ENCODE measurements at places on chromosomes 12 and 14.

DNA sequence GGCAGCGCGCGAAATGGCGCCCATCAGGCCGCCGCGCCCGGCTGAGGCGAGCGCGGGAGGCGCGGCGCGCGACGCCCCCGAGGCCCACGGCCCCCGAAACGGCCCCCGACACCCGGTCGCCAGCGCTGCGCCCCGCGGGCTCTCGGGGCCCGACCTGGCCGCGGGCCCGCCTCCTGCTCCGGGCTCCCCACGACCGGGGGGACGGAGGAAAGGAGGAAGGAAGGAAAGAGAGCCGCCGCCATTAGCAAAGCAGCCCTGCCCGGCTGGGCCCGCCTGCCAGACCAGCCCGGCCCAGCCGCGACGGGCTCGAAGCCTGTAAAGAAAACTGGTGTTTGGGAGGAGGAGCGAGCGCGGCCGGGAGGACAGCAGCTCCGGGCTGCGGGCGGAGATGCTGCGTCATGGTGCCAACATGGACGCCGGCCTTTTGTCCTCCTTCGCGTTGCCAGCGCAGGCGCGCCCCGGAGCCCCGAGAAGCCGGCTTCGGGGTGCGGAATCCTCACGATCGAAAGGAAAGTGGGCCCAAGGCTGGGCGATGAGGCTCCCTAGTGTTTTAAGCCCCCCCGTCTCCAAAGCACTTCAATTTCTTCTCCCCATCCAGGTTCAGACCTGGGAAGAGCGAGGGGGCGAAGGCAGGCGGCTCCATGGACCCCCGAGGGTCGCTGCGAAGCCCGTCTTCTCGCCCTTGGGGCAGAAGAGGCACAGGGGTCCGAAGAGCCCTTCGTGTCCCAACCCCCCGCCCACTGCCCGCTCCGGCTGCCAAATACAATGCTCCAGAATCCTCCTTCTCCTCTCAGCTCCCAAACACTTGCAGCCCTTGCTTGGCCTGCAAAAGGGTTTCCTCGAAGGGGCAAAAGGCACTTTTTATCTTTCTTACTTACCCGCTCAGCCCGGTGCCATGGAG is 2.9 kb upstream of the SETD1B start:
- peak; percentile 60 for DNase-seq

- DNase-seq: no peak
Measured at GRCh38 chr12:25518512-25518911, 34.6 kb downstream of the LMNTD1 start.

- no peak for DNase-seq
Measured at GRCh38 chr12:70885956-70886355, 34.6 kb downstream of the PTPRR start.

GRCh38 chr14:39276005-39276404 is 42.3 kb downstream of the MIA2 start:
- DNase-seq: no peak

- no peak for DNase-seq
Measured at GRCh38 chr12:94195483-94195882, 47.1 kb downstream of the PLXNC1 start.

DNA sequence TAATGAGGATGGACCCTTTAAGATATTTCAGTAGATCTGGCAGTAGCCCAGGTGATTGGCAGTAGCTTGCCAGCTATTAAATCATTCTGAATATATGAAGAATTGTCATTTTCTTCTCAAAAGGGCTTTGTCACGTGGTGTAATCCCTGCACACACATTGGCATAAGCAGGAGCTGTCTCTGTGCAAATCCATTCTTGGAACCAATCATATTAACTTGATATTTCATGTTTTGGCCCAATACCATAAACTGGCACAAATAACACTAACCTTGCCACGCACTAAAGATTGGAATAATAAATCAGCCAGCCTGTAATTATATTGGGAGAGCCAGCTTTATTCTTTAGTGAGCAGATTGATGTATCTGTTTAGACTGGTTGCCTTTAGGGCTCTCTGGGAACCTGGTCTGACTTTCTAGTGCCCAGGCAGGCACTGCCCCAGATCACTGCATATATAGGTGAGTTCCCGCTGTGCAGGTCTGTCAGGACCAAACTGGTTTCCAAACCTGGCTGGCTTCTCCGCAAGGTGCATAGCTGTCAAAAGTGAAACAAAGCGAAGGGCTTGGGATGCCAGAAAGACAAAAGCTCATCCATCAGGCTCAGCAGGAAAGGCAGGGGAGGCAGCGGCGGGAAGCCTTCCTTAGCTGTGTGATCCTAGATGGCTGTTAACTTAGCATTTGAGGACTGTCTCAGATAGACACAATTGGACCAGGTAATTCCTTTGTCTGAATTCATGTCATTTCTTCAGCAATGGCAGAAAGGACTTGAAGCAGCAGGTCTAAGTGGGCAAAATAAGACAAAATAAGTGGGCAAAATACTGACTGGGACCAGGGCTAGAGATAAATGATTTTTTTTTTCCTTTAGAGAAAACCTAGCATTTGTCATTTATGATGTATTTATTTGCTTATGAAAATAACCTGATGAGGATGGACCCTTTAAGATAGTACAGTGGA is 128.8 kb upstream of the DYRK2 start:
- DNase-seq: no peak

- no peak for DNase-seq
Measured at GRCh38 chr14:74863274-74863673, 12.7 kb downstream of the PROX2 start.

GRCh38 chr14:67952786-67953185 is 133.2 kb downstream of the RAD51B start:
- DNase-seq: no peak

DNA sequence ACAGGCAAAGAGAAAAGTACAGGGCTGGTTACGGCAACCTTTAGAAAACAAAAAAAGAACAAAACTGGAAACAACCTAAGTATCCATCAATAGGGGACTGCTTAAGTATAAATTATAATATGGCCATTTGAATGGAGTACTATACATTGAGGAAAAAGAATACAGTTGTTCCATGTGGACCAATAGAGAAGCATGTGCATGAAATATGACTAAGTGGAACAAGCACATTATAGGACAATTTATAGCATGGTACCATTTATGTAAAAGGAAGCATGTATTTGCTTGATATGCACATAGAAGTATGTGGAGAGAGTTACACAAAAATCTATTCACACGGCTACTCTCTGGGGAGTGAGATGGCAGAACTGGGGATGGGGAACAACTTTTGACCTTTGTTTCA is 49.2 kb upstream of the FAM222A start:
- DNase-seq: no peak

DNA sequence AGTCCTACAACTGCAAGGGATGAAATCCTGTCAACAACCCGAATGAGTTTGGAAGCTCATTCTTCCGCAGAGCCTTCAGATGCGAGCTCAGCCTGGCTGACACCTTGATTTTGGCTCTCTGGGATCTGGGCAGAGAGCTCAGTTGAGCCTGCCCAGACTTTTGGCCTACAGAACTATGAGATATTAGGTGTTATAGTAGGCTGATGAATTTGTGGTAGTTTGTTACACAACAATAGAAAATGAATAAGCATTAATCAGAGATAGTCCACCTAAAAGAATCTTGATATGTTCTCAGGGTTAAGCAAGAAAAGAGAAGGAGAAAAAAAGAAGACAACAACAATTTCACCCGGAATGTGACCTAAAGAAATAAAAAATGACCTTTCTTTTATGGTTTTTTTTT is 30.4 kb upstream of the GZMB start:
- no peak for DNase-seq

GRCh38 chr14:77347751-77348150 is 26.9 kb downstream of the GSTZ1 start:
- no peak for DNase-seq

DNA sequence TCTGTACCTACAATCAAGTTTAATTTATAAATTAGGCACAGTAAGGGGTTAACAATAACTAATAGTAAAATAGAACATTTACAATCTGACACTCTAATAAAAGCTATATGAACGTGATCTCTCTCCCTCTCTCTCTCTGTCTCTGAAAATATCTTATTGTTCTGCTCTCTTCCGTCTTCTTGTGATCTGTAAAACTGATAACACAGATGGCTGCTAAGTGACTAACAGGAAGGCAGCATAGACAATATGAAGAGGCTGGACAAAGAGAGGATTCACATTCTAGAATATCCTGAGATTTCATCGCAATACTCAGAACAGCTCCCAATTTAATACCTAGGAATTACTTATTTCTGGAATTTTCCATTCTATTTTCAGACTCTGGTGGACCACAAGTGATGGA is 827.2 kb downstream of the FLRT2 start:
- DNase-seq: no peak

- no peak for DNase-seq
Measured at GRCh38 chr12:31715283-31715825, 13.5 kb downstream of the AMN1 start.

DNA sequence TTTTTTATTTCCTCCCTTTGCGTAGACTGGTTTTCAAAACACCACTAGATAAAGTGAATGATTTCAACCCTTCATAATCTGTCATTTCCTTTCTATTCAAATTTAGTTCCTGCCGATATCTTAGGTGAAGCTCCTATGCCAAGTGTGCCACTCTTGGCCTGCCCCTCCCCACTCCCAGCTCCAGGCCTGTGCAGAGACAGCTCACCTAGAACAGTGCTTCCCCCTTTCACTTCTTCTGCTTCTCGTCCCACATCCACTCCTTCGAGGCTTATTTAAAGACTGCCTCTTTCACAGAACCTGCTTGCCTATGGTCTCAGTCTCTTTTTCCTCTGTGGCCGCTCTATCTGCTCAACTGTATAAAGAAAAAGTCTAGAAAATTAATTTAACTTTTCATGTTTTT is 473.8 kb downstream of the RAD51B start:
- no peak for DNase-seq

GRCh38 chr12:95498968-95499367 is 25.0 kb downstream of the METAP2 start:
- no peak for DNase-seq

Data from stimulated activated CD4-positive, alpha-beta T cell treated with anti-CD3 and anti-CD28 coated beads, Interleukin-1b, Interleukin-23, amount 100 ng/mL, for 4 hours (primary cell).